ENCODE measurements at places on chromosomes 7 and 10. TPM values are rescaled to one million over a fixed set of nuclear protein-coding genes. Genes with fewer than 3 reads are reported as not detected.

EBLN1 gene
- total RNA-seq = not detected

HOXA2 gene
- 0.76 TPM for total RNA-seq

COL13A1 gene
- total RNA-seq = not detected

TMEM176A gene
- total RNA-seq = not detected

FAM131B gene
- total RNA-seq = 0.54 TPM

PLCE1 gene
- total RNA-seq = 25.6 TPM

CLDN4 gene
- total RNA-seq = 0.52 TPM

Data from articular chondrocyte of knee joint (primary cell).